NK-92 treated with Interleukin-12 subunit alpha and Interleukin-12 subunit beta, amount 100 ng/mL, for 24 hours (cell line): ENCODE measurements at places on chromosomes 1 and 21.

DNA sequence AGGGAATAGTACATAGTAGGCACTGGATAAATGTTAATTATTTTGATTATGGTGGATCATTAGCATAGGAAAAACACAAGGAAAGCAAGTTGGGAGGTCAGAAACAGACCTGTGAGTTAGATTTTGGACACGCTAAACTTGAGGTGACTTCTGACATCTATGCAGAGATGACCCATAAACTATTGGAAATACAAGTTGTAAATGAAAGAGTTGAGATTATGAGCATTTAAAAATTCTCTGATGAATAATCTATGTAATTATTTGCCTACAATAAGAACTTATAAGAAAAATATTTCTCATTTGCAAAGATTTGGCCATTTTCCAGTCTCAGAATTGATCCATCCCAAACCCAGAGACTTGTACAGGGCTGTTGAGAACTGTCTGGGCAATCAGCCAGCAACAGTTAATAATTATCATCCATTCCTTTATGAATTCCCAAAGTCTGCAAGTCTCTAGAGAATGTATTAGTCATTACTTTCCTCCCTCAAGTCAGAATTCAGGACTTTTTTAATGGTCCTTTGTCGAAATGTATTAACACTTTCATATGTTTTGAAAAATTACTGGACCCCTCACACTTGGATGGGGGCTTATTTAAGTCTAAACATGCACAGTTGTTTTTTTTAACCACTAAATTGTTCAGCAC, 19.4 kb upstream of the SLAMF6 start:
- DNase-seq: no peak

DNA sequence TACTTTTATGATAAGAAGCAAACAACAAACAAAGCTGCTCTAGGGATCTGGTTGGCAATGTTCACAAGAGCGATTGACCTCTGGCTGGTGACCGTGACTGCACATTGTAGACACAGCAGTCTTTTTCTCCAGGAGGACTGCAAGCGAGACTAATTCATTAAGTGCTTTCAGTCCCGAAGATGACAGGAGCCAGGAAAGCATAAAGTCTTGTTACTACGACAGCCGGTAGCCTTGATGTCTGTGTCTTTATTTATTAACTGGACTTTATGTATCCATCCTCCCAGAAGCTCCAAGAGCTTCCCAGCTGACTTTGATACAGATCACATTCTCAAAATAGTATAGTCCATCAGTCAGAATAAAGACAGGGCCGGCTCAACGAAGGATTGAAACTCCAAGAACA, 18.2 kb downstream of the FAM163A start:
- no peak for DNase-seq

GRCh38 chr1:96360036-96360795, 361.4 kb upstream of the PTBP2 start:
- DNase-seq: no peak

DNA sequence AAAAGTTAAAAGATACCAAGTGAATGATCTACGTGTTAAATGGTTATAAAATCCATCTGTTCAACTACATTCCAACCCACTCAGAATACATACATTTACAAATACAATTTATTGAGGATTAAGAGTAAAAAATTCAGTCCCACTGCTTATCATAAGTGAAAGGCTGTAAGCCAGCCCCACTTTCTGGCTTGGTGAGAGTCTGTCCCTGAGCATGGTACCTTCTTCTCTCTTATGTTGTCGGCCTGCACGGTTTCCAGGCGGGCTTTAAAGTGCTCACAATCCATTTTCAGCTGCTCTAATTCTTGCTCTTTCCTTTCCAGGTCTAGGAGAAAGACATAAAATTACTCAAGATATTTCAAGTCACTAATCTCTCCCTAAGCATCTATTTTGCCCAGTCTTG, 15.2 kb downstream of the HSF2BP start:
- DNase-seq: no peak

GRCh38 chr1:167911413-167911812, 2.5 kb downstream of the ADCY10 start:
- no peak for DNase-seq

- no peak for DNase-seq
Observed at GRCh38 chr1:193457676-193458075, 271.3 kb upstream of the B3GALT2 start.
